ENCODE measurements at places on chromosomes 1 and 21.

DNA sequence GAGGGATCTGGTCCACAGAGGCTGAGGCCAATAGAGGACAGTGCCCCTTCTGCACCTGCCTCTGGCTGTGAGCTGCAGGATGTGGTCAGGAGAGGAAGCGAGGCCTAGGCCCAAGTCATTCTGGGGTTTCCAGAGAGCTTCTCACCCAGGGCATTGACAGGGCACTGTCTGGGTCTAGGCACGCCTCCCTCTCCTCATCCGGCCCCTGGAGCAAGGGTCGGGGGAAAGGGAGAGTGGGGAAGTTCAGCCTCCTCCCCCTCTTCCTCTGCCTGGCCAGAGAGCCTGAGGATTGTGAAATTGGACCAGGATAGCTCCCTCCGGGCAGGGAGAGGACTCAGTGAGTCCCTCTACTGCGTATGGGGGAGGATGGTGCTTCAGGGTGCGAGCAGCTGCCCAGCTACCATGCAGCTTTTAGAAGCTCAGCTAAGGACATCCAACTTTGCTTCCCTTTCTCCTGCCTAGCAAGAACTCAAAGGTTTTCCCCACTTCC is 6.3 kb upstream of the INAVA start:
- DNase-seq, result no peak

GRCh38 chr1:154767315-154768240 is 102.5 kb downstream of the KCNN3 start:
- DNase-seq, result no peak

GRCh38 chr1:209238356-209238755 is 345.2 kb upstream of the CAMK1G start:
- no peak for DNase-seq

GRCh38 chr1:36956570-36956969 is 77.7 kb downstream of the GRIK3 start:
- no peak for DNase-seq

DNA sequence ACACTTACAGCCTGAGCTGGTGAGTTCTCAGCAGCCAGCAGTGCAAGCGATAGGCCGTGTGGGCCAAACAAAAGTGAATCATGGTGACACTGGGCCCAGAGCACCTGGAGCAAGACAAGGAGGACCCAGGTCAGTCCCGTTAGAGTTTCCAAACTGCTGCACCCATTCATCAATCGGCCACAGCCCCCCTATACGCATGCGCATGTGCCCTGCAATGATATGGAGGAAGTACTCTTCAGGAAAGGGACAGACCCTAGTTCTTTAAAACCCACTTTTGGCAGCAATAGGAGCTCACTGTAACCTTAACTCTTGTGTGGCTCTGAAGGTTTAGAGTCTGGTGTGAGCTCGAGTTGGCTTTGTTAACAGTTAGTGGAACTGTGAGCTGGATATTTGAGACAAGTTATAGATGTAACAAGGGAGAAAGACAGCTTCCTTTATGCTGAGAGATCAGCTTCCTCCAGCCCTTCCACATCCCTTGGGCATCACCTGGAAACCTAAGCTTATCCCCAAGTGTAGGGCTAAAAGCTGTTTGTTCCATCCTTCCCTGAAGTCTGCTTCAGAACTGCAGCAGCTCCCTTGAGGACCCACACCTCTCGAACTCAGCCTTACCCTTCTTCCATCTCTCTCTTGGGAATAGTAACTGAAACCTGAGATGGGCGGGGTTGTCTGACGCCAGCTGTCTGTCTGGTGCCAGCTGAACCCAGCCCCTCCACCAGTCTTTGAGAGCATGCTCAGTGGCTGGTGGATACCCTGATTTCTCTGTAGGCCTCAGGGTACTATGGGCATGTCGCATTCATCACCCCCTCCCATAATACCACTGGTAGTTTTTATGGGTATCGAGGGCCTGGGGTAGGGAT is 17.7 kb downstream of the NMNAT1 start:
- DNase-seq, result peak; percentile 74

DNA sequence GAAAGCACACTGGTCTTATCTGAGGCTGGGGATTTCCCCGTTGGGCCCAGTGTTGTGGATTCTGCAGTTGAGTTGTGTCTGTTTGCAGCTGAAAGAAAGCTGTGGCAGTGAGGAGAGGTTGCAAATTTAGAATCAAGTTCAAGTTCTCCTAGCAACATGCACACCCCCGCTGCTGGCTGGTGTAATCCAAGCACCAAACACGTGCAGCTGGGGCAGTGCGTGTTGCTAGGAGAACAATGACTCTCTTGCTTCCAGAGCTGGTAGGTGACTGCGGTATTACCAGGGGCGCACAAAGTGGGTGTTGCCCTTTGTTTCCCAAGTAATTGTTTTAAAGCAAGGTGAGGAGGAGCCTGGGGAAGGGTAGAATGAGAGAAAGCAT is 91.5 kb downstream of the IER5 start:
- peak; percentile 60 for DNase-seq

DNA sequence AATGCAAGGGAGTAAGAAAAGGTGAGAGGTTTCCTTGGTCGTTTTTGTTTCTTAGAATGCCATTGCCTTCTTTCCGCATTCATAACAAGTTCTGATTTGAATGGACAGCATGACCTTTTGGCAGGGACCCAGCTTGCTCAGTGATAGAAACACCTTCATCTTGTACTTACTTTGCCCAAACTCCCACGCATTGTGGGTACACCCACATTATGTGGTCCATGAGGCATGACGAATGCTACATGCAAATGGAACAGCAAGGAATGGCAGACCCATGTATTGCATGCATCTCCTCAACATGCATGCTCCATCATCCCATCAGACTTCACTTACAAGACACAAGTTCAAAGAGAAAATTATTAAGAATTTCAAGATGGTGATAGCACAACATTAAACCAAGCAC is 102.8 kb downstream of the CDC7 start:
- no peak for DNase-seq

DNA sequence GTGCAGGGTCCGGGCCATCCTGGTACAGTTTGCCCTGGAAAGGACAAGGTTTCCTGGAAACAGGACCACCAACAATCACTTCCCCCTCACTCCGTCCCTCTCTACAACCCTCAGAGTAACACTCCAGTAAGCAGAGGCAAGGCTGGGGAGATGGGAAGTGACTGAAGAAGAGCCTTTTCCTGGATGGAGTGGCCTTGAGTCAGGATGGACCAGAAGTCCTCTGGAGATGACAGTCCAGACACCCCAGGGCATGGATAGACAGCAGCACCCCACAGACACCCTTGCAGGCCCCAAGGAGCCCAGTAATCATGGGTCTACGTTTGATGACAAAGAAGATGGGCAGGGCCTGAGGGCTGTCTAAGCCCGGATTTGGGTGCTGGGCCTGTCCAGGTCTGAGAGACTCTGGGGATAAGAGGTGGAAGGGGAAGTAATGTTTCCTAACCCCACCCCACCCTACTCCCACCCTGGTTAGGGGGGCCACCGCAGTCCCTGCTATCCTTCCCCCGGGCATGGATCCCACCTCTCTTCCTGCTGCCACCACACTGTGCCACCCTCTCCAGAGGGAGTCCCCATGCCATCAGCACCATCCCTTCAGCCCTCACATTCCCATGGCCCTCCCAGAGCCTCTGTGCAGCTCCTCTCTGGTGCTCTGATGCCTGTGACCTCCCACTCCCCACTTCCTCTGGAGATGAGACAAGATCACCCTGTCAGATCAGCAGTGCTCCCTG is 7.2 kb upstream of the S100A8 start:
- DNase-seq, result no peak

DNA sequence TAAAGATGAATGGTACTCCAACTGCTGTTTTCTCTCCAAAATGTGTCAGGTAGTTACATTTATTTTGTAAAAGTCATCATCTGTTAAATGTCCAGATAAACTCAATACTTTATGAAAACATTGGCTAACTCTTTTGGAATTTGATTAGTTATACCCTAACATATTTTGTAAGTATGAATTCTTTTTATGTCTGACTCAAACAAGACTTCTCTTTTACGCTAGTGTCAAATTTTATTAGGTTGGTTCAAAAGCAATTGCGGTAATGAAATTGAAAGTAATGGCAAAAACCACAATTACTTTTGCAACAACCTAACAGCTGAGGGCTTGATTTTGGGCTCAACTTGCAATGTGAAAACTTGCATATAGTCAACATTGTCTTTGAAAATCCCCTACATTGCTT is 41.0 kb upstream of the USP25 start:
- no peak for DNase-seq
